ENCODE measurements at places on chromosomes 3 and 15.
A peak's percentile ranks its signal among the peaks of the same experiment; 100 is the strongest.

GRCh38 chr3:157311633-157312375 lies 124.8 kb upstream of the PTX3 start:
- DNase-seq, result no peak

DNA sequence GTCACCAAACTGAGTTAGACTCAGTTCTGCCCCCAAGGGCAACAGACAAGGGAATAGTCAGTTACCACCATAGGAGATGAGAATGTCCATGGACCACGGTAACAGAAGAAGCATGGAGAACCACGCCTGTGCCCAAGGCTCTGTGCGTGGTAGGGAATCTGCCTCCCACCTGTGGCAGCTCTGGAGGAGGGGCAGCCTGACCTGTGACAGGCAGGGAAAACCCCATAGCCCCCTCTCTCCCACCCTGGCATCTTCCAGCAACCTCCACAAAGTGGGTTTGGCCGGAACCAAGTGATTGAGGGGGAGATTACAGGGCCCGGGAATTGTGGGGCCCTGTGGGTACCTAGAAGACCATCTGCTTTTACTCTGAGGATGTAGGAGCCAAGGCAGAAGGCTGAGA lies 14.3 kb upstream of the LTF start:
- no peak for DNase-seq

DNA sequence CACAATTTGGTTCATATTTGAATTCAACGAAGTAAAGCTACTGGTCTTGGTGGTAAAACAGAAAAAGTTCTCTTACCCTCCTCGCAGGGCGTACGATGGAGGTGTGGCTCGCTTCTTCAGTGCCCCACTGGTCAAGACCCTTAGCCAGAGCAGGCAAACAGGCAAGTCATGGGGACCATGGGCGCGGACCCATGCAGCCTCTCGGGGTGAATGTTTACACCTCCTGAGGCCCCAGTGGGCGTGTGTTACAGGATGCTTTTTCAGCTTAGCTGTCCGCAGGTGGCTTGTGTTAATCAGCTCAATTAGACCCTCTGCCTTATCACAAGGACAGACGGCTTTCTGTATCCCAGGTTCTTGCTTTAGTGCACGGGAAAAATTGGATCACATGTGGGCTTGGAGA lies 991.8 kb downstream of the GBE1 start:
- no peak for DNase-seq

DNA sequence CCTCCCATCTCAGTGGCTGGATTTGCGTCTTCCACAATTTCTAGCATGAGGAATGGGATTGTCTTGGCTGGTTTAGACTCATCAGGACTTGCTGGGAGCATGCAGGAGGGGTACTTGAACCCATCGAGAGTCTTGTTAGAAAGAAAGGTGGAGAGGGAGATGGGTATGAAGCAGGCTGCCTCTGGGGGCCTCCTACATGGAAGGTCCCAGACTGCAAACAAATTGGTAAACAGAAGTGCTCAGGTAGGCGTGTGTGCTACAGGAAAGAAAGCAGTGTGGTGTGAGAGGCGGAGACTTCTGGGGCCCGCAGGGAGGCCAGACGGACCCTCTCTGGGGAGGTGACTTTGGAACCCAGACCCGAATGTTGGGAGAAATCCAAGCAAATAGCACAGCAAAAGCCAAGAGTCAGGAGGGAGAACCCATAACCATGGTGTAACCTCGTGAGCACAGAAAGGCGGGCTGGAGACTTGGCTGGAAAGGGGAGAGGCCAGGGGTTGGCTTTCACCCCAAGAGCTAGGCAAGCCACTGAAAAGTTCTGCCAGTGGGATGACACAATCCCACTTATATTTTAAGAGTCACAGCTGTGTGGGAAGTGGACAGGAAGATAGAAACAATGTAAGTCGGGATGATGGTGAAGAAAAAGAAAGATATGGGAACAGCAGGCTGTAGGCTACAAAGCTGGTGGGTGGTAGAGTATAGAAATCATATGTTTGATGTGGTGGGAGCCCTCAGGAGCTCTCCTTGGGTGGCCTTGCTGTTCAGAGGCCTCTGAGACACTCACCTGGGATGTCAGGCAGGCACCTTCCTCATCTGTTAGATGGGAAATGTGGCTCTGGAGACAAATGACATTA lies 130.1 kb upstream of the PRR20G start:
- no peak for DNase-seq

DNA sequence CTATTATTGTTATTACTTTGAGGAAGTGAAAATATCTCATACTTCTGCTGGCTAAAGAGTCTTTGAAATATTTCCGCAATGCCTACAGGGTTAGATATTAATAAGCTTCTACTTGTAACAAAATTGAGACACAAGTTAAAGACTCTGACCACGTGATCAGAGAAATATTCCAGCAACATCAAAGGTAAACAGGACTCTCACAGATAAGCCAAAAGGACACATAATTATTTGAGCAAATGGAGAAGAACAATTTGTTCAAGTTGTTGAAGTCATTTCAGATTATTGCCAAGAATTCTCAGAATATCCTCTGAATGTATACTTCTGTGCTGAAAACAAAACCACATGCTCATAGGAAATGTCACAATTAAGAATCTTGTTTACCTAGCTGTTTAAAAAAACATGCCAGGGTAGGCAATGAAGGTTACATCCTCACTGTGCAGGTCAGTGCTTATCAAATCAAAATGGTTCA lies 225.8 kb upstream of the ALCAM start:
- no peak for DNase-seq

- DNase-seq, result no peak
Measured at GRCh38 chr3:62132027-62132602, 241.2 kb downstream of the FEZF2 start.

DNA sequence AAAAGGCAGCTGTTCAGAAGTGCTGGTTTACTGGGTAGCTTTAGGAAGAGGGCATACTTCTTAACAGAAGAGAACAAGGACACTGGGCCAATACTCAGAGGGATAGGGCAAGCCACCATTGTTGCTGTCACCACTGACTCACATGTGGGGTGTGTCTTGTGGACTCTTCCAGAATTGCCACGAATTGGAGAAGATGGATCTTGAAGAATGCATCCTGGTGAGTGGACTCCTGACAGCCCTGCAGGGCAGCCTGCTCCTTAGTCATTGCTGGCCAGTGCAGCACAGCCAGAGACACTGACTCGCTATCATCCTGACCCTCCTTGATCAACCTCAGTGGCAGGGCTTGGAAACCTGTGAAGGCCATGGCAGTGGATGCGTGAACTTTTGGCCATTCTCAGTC lies 62.3 kb downstream of the UBP1 start:
- DNase-seq, result no peak

DNA sequence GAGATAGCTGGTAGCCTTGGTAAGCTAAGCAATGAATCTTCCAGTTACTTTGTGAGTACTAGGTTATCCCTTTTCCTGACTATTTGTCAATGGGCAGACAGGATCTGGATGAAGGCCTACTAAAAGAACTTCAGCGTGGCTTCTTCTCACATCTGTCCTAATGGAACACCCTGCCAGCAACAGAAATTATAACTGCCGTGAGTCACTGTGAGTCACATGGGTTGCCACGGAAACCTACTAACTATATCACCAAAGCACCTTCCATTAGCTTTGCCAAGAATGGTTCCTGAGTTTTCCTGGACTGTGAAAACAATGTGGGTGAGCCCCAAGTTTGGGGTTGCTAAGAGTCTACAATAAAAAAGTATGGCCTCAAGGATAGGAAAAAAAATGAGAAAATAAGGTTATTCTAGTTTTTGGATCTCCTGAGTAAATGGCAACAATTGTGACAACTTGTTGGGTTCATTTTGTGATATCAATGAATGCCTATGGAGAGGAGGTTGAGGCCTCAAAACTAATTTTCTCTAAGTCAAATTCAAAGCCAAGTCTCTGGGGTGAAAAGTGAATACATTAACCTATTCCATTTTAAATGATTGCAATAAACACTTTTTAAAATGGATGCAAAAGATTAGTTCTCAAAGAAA lies 195.1 kb upstream of the ICE2 start:
- peak; percentile 15 for DNase-seq

GRCh38 chr3:54771050-54771449 lies 156.8 kb downstream of the LRTM1 start:
- no peak for DNase-seq

DNA sequence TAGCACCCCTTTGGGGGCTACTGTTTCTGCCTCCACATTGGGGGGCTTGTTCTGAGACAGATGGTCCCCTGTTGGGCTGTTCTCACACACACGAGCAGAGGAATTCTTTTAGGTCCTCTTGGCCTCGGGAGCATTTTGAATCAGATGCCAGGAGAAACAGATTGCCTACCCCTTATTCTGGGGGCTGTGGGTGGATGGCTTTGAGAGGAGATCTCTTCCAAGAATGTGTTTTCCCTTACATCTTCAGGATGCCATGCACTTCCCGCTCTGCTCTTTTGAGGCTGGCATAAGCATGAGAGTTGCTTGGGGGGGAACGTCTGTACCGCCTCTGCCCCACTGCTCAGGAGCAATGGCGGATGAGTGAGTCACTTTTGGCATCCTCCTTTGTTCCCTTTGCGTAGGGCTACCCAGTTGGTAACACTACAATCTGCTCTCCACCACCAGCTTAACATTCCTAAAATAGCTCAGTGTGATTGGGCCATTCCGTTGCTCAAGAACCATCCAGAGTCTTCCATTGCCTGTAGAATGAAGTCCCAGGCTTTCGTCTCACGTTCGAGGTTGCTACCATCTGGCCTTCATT lies 154.4 kb downstream of the RPLP1 start:
- no peak for DNase-seq

- no peak for DNase-seq
Measured at GRCh38 chr3:178318340-178318739, 217.9 kb upstream of the KCNMB2 start.

DNA sequence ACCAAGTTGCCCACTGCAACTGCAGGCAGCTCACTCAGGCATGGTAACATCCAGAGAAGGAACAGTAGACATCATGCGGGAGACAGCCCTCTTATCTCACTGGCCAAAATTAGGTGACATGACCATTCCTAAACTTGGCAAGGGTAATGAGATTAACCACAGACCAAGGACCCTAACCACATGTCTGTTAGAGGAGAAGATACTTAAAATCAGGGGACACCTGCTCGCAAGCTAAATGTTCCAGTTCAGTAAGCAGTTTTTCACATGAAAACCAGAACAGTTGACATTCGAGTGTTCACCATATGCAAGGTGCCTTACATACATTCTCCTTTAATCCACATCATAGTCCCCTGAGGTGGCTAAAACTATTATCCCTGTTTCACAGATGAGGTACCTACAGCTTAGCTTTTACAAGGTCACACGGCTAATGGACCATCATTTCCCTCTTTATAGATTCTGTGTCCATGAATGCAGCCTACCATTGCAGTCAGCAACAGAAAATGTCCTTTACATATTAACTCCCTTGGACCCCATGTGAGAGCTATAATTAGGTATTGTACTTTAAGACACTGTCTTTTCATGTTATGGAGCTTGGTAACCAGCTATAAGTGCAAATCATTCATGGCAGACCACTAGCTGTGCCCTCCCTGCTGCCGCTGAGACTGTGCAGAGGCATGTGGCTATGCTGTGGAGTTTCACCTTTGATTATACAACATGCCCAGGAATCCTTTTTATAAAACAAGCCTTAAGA lies 154.1 kb downstream of the LIPC start:
- DNase-seq, result no peak

- no peak for DNase-seq
Measured at GRCh38 chr3:151871639-151872468, 1.6 kb upstream of the SUCNR1 start.

- peak; percentile 59 for DNase-seq
Measured at GRCh38 chr3:100993309-100993708, at the start of gene ABI3BP. Gene ABI3BP, minus strand, starts transcription at chr3:100993421. Its CDS starts 37 bp downstream, at chr3:100993384.

- DNase-seq, result no peak
Measured at GRCh38 chr3:132679911-132680310, 19.8 kb downstream of the UBA5 start.

DNA sequence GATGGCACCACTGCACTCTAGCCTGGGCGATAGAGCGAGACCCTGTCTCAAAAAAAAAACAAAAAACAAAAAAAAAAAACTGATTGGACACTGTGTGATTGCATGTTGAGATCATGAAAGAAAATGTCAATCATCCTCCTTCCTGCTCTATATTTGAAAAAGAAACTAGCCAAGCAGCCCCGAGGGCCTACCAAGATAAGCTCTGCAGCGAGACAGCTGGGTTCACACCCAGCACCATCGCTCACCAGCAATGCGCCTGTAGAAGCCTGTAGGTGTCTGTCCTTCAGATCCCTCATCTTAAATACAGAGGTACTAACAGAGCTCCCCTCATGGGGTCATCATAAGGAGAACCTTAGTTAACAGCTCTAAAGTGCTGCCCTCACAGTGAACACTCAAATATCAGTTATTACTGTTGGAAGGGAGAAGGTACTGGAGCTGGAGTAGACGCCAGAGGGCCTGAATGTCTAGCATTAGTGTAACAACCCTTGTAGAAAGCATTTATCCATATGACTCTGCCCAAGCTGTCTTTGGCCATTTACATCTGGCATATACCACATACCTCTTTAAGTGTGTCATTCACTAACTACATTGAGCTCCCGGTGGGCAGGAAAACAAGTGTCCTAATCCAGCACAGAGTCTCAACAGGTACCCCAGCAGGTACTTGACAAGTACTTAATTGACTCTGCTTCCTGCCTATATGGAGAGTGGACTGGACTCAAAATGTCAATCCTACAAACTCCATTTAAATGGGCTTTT lies 22.9 kb downstream of the MYLK start:
- no peak for DNase-seq

- DNase-seq, result no peak
Measured at GRCh38 chr3:108178676-108179075, 43.5 kb downstream of the IFT57 start.

DNA sequence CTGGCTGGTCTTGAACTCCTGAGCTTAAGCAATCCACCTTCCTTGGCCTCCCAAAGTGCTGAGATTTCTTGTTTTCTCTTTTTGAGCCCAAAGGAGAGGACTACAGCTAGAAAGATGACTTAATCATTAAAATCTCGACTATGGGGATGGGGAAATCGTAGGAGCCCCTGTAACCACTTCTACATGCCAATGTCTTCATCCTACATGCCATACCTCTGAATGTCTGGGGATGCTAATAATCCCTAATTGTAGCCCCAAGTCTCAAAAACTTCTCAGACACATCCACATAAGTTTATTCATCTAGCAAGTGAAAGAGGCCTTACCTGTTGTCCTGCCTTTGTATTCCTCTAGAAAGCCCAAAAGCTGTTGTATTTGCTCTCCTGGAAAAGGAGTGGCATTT lies 3.7 kb upstream of the RHOV start:
- DNase-seq, result no peak

GRCh38 chr15:99615460-99615859 lies 49.7 kb downstream of the MEF2A start:
- no peak for DNase-seq

DNA sequence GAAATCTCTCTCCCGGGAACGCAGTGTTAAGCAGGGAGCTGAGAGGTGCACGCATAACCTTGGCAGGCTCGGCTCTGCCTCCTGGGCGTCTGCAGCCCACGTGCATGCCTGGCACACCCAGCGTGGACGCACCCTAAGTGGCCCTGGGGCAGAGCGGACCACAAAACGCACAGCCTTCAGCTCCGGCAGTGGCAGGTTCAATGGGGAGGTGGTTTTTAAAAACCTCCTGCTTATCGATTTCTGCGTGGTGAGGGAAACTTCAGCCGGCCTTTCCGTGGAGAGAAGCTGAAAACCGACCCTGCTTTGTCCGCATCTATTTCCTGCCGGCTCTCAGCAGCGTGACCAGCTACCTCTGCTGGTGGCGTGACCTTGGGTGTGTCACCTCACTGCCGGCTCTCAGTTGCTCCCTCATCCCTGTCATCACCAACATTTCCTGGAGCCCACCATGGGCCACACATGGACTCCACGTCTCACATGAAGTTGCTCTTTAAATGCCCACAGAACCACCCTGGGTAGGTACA lies 134.8 kb upstream of the MEF2A start:
- DNase-seq, result no peak

- peak; percentile 16 for DNase-seq
Measured at GRCh38 chr3:150410311-150411105, 2.4 kb downstream of the TSC22D2 start.
